NCI-H2081 treated with DMSO at 0.1 percent for 48 hours (cell line): ENCODE measurements at places on chromosomes 2 and 18.

DNA sequence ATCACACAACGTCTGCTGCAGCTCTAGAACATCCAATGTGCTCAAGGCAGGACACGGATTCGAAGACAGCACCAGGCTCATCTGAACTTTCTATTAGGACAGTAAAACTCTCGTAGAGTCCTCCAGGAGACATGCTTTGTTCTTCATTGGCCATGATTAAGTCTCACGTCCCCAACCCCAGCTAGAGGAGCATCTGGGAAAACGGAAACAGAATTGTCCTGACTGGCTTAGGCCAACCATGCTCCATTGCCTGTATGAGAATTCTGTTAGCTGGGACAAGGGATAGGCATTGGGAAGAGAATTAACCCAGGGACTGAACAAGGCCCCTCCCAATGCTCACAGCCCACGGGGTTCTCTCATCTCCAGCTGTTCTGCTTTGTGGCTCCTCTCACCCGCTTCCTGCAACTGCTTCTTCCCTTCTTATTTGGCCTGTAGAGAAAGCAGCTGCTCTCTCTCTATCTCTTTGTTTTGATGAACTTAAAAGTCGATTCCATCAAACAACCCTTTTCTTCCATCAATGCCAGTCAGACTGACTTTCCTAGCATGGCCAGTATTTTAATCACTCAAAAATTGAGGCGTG lies 75.6 kb downstream of the C1QL2 start:
- DNase-seq = no peak

DNA sequence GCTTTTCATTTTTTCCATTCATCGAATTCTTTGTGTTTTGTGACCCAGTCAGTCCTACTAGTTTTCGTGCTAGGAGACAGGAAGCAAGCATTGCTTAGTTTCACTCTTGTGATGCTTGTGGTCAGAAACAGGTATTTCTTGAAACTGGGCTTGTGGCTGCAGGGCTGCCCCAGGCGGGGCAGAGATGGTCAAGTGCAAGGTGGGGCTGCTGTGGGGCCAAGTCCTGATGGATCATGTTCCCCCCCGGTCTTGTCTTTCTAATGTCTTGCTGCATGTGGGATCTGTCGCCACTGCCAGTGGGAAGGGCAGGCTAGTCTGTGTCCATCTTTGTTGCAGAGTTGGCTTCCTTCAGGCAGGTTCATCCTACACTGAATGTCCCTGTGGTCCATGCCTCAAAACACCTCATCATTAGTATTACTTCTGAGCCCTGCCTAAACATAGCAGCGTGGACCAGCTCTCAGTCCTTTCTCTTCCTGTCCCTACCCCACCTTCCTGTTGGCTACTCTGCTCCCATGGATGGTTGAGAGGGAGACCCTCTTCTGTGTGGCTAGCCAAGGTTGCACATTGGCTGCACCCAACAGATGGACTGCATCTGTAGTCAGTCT lies 38.7 kb downstream of the INPP4A start:
- no peak for DNase-seq

DNA sequence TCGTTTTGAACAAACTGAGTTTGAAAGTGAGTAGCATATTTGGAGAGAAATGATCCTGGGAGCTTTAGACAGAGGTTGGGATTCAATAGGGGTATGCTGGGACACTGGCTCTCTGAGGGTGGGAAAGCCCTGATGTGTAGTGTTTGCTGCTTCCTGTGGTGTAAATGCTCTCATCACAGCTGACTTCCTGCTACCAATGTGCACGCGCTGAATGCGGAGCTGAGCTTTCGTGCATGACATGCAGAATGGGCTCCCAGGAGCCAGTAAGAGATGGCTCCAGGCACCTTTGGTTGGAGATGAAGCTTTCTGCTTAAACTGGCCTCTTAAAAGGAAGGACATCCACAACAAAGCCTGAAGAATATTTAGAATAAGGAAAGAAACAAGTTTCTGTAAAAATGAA lies 224.1 kb upstream of the CCDC150 start:
- DNase-seq = no peak

GRCh38 chr2:126656431-126657147 lies 631 bp downstream of the GYPC start:
- DNase-seq = no peak

GRCh38 chr18:49647496-49648168 lies 85.8 kb downstream of the LIPG start:
- DNase-seq = no peak

DNA sequence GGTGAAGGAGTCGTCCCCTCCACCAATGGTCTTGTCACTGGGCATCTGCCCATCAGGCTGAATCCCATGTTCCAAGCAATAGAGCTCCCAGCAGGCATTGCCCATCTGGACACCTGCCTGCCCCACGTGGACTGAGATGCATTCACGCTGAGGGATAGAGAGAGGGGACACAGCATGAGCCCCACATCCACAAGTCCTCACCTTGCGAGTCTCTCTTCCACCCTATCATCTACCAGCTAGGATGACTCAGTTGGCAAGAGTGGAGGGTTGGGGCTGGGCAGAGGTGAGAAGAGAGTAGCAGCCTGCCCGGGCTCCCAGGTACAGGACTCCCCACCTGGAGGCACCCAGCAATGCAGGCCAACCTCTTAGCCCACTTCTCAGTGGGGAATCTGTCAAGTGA lies 959 bp upstream of the TUBA4B start:
- DNase-seq = no peak
